ENCODE measurements at places on chromosomes 6 and 20.

GRCh38 chr6:148827416-148828045 lies 80.7 kb downstream of the UST start:
- no peak for DNase-seq

DNA sequence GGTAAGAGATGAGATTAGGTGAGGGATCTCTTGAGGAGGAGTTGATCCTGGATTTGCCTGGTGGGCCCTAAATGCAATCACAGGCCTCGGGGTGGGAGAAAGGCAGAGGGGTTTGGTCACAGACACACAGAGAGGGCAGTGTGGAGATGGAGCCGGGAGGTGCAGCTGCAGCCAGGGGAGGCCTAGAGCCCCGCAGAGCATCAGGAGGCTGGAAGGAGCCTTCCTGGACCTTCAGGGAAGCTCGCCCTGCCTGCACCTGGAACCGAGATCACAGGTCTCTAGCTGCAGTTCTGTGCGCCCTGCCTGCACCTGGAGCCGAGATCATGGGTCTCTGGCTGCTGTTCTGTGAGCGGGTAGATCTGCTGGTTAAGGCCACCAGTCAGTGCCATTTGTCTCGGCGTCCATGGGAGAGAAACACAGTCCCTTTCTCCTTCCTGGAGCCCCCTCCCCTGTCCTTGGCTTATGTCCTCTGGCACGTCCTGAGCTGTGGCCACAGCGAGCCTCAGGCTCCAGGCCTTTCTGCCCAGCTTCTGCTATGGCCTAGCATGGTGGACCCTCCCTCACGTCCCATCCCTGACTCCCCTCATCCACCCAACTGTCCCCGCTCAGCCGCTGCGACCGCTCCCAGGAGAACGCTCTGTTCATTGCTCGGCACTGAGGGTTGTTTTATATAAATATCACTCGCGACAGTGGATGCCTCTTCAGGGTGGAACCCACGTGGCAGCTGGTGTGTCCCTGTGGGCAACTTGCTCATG lies 112.0 kb downstream of the DACT2 start:
- DNase-seq: no peak

DNA sequence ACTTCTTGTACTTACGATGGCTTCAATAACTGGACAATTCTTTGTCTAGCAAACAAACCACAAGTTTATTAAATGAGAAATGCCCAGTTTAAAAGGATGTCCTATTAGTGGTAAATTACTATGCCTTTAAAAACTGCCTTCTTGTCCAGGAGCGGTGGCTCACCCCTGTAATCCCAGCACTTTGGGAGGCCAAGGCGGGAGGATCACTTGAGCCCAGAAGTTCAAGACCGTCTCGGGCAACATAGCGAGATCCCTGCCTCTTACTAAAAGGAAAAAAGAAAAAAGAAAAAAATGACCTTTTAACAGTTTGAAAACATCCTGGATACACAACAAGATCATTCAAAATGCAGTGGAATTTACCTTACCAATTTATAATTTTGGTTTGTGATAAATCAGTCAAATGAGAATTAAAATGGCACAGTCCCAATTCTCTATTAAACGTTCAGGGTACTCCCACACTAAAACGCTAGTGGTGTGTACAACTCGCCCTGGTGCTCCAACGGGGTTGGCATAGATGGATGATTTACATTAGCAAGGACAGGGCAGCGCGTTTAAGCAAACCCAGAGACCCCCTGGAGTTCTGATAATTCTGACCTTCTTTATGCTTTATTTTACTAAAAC lies 2.3 kb downstream of the ZBTB2 start:
- no peak for DNase-seq

DNA sequence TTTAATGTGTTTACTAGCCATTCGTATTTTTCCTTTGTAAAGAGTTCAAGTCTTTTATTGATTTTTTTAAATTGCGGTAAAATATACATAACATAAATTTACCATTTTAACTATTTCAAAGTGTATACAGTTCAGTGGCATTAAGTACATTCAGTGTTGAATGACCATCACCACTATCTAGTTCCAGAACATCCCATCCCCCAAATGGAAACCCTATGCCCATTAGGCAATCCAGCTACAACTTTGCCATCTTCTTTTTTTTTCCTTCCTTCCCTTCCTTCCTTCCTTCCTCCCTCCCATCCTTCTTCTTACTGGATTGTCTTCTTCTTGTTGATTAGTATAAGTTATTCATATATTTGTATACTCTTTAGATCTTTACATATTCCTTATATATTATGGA lies 8.6 kb downstream of the LPIN3 start:
- DNase-seq: no peak

- no peak for DNase-seq
These were observed 3.5 kb upstream of the GRM4 start for GRCh38 chr6:34149452-34149810.

DNA sequence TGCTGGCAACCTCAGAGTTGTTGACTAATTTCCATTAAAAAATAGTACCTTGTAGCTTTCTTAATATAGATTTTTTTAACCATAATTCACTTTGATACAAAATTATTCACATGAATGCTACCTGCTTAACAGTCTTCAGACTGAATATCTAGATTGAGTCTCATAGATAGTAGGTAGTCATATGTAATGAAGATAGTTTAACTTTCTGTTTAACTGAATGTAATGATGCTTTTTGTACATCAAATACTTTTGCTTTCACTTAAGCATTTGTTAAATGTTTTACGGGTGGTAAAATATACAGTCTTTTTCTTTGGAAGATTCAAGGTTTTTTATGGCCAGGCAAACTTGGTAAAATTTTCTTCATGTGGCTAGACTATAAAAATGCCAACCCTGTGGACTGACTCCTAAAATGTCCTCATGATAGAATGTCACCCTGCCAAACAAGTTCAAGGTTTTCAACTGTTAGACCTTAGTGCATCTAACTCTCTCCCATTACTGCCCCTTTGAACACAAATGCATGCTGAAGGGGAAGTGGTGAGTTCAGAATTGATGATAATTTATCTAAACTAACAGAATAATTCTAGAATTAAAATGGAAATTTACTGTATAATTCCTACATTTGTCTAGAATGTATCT lies 16.4 kb downstream of the TBPL1 start:
- DNase-seq: no peak

GRCh38 chr6:122374307-122374706 lies 25.1 kb upstream of the HSF2 start:
- no peak for DNase-seq

DNA sequence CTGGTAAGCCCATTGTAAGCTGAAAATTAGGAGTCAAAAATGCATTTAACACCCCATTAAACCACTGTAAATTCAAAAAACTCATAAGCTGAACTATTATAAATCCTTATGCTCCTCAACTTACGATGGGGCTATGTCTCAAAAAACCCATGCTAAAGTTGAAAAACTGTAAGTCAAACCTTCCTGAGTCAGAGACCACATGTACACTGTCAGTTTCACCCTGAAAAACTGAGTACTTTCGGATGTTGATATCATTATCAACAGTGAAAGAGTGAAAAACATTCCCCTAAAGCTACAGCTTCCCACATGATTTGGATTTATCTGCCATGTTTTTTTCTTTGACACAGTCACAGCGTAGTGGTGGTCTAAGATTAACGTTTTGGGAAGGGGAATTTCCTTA lies 14.2 kb downstream of the RAB23 start:
- no peak for DNase-seq

GRCh38 chr6:151357758-151358436 lies 33.5 kb downstream of the ZBTB2 start:
- no peak for DNase-seq

DNA sequence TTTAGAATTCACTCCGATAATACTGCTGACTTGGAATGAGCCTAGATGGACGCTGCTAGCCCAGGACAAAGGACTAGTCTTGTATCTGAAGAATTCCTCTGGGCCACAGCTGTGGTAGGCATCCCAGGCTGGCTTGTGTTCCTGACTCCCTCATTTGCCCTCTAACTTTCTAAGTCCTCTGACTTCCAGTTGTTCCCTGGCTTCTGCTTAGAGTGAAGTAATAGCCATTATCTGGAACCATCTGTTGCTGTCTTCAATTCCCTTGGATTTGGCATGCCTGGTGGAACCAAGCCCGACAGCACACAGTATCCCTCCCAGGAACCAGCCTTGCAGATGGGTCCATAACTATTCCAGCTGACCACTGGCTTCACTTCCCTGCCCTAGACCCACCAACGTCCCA lies 376.0 kb downstream of the SYNE1 start:
- DNase-seq: no peak

DNA sequence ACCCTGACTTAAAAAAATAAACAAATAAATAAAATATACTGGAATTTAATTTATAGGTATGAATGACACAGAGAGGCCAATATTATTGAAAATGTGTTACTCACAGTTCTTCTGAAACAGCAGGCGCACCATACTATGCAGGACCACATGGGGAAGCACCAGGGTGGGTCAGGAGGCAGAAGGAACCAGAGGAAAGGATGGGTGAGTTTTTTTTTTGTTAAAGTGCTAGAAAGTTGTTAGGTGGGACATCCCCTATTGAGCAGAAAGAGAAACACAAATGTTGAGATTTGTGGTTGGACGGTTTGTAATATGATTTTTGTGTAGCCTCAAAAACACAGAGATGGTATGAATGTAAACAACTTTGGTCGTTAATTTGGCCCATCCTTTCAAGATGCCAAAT lies 26.0 kb downstream of the PTPRA start:
- DNase-seq: no peak

DNA sequence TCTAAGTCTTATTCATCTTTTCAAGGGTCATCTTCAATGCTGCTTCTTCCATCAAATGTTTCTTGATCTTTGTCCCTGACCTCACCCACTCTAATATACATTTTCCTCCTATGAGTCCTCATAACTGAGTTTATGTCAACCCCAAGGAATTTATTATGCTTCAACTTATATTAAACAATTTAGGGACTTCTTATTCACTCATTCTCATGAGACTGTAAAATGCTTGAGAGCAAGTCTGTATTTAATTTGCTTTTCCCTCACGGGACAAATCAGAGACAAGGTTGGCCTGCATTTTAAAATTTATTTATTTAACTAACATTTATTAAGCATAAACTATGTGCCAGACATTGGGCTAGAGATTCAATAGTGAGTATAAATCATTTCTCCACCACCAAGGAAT lies 312.0 kb upstream of the NT5E start:
- DNase-seq: no peak

DNA sequence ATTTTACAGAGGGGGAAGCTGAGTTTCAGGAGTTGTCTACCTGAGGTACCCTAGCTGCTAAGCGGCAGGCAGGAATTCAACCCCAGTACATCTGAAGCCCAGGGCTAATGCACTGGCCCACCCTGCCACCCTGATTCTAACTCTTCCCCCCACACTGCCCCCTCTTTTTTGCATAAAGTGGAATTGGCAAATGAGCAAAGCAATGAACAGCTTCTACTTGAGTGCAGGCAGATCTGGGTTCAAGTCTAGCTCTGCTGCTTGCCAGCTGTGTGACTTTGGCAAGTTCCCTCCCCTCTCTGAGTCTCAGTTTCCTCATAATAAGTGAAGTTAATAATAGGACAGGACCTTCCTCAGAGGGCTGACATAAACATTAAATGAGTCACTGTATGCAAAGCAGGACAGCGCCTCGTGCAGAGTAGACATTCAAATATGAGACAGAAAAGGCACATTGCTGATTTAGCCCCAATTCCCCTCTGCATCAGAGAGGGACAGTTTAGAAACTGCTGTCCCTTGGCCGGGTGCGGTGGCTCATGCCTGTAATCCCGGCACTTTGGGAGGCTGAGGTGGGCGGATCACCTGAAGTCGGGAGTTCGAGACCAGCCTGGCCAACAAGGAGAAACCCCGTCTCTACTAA lies 4.7 kb downstream of the ADA start:
- peak; percentile 63 for DNase-seq

- DNase-seq: no peak
These were observed 106.8 kb downstream of the COL19A1 start for GRCh38 chr6:69973138-69973537.

DNA sequence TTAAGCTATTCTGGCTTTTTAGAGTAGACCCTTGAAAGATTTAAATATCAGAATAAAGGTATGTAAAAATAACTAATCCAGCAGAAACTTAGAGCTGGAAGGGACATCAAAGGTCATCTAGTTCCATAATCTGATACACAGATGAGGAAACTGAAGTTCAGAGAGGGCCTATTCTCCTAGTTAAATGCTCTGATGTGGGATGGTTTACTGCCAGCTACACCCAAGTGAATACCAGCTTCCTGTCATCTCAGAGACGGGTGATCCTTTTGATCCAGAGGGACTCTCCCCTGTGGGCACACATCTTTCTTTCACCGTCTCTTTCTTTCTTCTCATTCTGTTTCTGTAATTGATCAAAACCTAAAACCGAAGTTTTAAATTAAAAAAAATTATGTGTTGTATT lies 94.1 kb downstream of the MAN1A1 start:
- DNase-seq: no peak

DNA sequence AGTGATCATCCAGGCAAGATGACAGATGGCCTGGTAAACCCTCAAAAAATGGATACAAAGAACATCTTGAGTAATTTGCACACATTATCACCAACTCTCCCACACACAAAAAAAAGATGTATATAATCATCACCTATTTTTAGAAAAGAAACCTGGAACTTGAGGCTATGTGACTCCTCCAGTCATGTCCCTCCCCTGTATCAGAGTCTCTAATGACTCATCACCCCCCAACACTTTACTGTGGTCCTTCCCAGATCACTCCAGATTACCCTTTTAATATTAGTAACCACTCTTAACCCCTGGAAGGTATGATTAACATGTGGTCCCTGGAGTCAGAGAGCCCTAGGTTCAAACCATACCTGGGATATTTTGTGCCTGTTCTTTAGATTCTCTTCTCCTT lies 144.8 kb downstream of the ZNF217 start:
- DNase-seq: no peak

DNA sequence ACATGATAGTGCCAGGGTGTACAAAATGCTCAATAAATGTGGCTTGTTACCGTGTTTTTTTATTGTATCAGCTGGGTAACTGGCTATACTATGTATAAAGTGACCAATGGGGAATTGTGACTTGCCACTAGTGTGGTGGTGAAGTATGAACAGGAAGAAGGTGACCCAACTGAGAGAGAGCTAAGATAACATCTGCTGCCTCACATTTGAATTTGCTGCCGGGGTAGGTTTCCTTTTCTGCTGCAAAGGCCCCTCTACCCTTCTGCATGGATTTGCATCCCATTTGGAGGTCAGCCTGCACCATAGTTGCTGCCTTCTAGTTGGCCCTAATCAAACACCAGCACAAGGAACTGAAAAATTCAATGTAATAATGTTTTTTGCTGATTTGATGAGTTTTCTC lies 24.1 kb downstream of the IL17A start:
- DNase-seq: no peak
